ENCODE measurements at places on chromosomes 13 and 19. TPM values are rescaled to one million over a fixed set of nuclear protein-coding genes. Genes with fewer than 3 reads are reported as not detected.

ZNF221 gene
- 0.53 TPM for total RNA-seq

ATP4B gene
- total RNA-seq = not detected

ZNF441 gene
- total RNA-seq = not detected

ERICH4 gene
- total RNA-seq = not detected
